ENCODE measurements at places on chromosomes 12 and 14.
A peak's percentile ranks its signal among the peaks of the same experiment; 100 is the strongest.

GRCh38 chr14:24392325-24393091 lies 6.3 kb upstream of the NYNRIN start:
- DNase-seq: no peak

GRCh38 chr12:106595268-106595667 lies 12.5 kb downstream of the RFX4 start:
- no peak for DNase-seq

GRCh38 chr12:95633732-95634465 lies 82.6 kb upstream of the USP44 start:
- no peak for DNase-seq

DNA sequence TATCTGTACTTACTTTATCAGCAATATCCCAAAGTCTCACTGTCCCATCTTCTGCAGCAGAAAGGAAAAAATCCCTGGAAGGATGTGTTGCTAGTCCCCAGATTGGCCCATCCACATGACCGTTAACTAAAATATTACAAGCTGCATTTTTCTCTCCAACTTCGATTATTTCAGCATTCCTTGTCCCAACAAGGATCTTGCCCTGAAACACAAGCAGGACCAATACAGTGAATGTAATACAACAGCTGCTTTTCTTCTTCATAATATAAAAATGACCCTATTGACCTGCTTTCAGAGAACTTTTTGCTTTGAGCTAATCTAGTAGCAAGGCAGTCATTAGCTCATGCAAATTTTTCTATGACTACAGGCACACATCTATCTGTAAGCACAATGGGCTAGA lies 58.3 kb downstream of the ZC3H14 start:
- DNase-seq: no peak

GRCh38 chr14:94346841-94347240 lies 23.7 kb upstream of the SERPINA6 start:
- DNase-seq: no peak

GRCh38 chr14:68795597-68796417 lies 2.9 kb upstream of the ZFP36L1 start:
- peak; percentile 84 for DNase-seq

GRCh38 chr14:101739446-101740141 lies 21.9 kb upstream of the PPP2R5C start:
- DNase-seq: no peak

GRCh38 chr14:56099081-56099797 lies 19.0 kb upstream of the PELI2 start:
- DNase-seq: no peak

DNA sequence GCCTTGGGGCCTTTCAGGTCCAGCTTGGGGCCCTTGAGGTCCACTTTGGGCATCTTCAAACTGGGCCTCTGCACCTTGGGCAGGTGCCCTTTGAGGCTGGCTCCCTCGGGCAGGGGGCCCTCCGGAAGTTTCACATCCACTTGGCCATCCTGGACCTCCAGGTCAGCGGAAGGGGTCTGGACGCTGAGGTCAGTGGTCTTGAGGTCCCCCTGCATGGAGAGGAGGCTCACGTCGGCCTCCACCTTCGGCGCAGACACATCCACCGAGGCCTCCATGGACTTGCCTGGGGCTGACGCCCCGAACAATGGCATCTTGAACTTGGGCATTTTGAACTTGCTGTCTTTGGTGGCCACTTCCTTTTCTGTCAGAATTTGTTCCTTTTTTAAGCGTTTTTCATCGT lies 25.1 kb downstream of the AHNAK2 start:
- no peak for DNase-seq

- DNase-seq: no peak
Observed at GRCh38 chr12:118465706-118466105, 89.4 kb downstream of the SUDS3 start.

DNA sequence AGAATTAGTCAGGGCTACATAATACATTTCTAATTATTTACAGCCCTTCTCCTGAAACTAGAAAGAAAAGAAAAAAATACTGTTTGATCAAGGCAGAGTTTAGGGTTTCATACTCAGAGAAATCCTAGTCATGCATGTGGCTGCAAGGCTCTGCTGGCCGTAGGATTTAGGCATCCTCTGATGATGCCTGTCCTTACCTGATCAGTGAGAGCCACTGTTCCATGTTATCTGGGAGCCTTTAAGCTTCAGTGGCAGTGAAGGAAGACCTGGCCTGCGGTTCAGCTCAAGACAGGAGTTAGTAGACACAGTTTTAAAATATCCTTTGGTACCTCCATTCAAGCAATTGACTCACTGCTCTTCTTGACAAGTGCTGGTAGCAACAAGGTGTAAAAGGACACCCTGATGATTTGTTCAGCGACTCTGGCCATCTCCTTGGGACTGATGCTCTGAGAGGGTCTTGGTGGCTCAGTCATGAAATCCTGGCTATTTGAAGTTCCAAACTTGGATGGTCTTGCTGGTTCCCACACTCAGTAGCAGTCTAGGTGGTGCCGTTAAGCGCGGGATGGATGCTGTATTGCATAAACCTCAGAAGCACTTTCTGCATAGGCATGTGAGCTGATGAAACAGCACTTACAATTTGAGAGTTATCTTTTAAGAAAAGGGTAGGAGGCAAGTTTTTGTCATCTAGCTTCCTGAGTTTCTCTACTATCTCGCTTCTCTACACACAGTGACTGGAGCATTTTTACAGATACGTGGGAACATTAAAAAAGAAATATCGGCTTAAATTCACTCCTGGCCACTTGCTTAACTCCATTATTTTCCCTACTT lies 162.0 kb downstream of the SAMD4A start:
- DNase-seq: no peak

GRCh38 chr14:56310643-56311042 lies 192.4 kb downstream of the PELI2 start:
- no peak for DNase-seq

- no peak for DNase-seq
Observed at GRCh38 chr14:96494331-96494730, 7.9 kb upstream of the PAPOLA start.

DNA sequence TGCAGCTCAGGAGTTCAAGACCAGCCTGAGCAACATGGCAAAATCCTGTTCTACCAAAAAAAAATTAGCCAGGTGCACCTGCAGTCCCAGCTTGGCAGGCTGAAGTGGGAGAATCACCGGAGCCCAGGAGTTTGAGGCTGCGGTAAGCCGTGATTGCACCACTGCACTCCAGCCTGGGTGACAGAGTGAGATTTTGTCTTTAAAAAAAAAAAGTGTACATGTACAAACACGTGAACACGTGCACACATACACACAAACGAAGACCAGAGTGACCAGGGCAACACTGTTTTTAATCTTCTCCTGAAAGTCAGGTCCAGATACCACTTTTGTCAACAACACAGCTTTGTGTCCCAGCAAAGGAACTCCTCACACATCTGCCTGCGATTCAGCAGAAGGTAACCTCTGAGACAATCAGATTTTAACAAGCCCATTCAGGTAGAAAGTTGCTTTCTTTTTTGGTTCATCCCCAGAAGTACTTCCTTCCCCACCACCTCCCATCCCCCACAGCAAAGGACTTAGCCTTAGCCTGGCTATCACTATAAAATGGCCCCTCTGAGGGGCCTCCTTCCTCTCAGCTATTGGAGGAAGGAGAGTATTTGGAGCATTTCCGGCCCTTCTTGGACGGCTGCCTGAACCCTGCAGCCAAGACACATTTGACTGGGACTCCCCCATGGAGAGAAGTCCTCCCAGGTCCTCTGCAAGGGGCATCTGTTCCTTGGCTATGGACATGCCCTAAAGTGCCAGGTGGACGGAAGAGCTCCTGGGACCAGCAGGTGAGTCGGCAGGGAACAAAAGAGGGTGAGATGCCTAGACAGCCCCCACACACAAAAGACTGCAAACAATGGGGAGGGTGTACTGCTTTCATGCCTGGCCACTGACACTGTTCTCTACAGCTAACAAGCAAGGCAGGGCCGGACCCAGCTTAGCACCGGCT lies 9.8 kb downstream of the CTDSP2 start:
- no peak for DNase-seq

DNA sequence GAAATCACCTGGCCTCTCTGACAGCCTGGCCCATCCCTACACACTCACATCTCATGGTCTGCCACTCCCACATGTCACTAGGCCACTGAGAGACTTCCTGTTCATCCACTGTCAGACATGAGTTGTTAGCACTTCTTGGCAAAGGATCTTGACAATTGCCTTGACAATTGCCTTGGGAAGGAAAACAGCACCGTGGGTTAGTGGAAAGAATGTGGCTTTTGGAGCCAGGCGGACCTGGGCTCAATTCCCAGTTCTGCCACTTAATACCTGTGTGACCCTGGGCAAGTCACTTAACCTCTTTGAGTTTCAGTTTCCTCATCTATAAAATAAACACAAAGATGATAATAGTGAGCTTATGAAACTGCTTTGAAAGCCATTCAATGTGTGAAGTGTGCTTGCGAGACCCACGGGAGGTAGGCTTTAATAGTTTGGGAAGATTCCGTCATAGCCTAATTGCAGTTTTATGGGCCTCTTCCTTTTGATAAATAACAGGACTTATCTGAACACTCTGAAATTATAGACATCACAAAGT lies 250.4 kb downstream of the C12orf75 start:
- DNase-seq: no peak

DNA sequence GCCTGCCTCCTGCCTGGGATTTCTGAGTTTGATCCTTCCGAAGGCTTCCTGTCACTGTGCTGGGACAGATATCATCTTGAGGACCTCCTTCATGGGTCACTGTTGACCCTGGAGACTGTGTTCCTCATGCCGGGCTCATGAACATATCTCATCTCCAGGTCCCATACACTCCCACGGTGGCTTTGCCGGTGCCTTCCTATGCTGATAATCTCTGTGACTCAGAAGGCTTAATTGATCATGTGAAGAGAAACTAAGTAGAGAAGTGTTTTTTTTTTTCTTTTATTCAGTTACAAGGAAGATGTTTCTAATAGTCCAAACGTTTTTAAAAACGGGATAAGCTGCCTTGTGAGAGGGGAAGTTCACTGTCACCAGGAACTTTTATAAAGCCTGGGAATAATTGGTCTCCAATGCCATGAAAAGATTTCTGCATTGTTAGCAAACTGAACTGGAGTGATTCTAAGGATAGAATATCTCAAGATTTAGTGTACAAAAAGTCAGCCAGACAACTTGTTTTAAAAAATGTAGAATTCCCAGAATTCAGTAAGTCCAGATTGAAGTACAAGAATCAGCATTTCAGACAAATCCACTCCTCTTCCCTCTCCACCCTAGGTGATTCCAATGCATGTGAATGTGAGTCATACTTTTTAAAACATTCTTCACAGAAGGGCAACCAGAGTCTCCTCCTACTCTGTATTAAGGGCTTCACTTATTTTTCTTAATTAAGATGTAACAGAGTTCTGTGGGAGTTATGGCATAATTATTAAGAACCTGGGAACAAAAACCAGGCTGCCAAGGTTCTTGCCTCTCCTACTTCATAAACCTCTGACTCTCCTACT lies 139.8 kb upstream of the LGR5 start:
- no peak for DNase-seq

GRCh38 chr14:78933948-78934524 lies 763.9 kb downstream of the NRXN3 start:
- DNase-seq: no peak

Data from natural killer cell treated with Interleukin-12 subunit alpha and Interleukin-12 subunit beta and Interleukin-15 and Interleukin-18, amount 100 ng/mL, for 72 hours (primary cell).